ENCODE measurements at places on chromosomes 12 and 14.

GRCh38 chr14:101979666-101980065, 15.3 kb downstream of the DYNC1H1 start:
- no peak for DNase-seq

DNA sequence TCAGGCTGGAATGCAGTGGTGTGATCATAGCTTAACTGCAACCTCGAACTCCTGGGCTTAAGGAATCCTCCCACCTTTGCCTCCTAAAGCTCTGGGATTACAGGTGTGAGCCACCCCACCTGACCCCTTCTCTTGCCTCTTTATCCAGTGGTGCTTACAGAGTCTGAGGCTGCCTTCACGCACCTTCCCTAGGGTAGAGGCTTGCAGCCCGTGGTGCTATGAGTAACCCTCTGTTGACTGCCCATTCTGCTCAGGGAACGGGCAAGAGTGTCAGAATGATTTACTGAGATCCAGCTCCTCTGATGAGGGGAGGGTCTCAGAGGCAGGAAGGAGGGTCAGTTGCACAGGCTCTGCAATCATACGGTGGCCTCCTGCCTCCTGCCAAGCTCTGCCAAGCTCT, 125.1 kb upstream of the TBX3 start:
- DNase-seq = no peak

DNA sequence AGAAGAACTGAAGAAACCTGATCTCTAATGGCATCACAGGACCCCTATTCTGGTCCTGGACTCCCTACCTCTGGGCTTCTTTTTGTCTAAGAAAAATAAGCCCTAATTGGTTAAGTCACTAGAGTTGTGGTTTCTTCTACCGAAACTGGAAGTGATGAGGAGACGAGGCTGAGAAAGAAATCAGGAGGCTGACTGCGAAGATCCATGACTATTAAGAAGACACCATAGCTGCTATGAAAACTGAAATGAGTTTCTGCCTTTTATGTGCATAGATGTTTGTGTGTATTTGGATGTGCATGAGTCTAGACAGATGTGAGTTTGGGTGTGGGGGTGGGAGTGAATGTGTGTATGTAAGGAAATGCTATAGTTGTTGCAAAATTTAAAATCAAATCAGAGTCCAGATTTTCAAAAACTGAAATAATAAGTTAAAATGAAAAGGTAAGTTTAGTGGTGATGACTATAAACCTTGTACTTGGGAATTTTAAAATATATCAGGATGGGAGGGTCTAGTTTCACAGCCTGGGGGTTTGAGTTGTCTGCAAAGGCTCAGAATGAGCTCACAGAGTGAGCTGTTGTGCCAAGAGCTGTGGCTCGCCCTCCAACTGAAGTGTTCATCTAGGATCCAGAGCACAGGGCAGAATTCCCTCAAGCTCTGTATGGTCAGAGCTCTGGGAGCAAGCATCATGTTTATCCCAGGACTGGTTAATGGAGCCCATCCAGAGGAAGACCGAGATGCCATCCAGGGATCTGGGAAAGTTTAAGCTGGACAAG, 94.9 kb downstream of the VCPKMT start:
- no peak for DNase-seq

DNA sequence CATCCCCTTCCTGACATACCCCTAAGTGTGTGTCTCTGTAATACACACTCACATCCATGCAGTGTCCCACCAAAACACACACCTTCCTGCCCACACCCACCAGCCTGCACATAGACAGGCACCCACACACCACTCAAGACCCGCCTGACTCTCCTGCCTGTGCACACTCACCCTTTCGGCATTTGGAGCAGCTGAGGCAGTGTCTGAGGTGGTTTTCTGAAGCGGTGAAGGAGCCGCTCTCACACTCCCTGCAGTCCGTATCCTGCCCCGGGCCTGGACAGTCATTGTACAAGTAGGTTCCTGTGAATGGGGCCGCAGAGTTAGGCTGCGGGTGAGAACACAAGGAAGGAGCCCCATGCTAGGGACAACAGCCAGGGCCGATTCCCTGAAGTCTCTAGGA, 8.3 kb downstream of the TNFRSF1A start:
- DNase-seq = no peak

DNA sequence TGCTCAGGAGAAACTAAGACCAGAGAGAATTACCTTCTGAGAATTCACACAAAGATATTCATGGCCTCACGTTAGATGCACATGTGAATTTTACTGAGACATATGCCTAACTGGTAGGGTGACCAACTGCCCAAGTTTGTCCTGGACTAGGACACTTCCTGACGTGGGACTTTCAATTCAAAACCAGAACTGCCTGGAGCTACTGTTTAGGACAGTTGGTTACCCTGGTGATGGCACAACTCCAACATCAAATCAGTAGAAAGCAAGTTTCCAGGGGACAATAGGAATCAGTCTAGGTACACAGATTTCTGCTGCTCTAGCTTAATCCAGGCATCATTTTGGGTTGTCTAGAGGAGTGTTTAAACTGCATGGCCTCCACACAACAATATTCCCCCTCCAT, 178.7 kb downstream of the GXYLT1 start:
- no peak for DNase-seq

DNA sequence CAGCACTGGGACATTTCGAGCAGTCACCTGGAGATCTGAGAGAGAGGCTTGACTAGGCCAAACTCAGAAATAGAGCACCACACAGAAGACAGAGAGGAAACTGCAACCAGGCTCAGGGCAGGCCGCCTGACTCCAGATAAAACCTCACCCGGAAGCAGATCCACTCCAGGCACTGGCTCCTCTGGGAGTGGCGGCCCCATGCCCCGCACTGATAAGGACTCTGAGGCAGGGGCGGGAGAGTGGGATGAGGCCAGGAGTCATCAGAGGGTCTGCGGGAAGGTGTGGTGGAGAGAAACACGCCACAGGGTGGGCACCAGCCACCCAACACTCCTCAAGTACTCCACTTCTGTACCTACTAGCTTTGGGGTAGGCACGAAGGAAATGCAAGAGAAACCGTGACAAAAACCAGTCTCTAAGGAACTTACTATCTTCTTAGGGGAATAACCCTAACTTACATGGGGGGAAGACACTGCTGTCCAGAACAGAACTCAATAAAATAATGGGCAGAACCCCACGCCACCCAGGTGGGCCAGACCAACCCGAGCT, 71.3 kb downstream of the CHGA start:
- DNase-seq = peak; percentile 22

- peak; percentile 10 for DNase-seq
Measured at GRCh38 chr12:42590330-42590934, 886 bp upstream of the PRICKLE1 start.

- DNase-seq = peak; percentile 58
Measured at GRCh38 chr12:93784339-93785086, 107.3 kb downstream of the CRADD start.

DNA sequence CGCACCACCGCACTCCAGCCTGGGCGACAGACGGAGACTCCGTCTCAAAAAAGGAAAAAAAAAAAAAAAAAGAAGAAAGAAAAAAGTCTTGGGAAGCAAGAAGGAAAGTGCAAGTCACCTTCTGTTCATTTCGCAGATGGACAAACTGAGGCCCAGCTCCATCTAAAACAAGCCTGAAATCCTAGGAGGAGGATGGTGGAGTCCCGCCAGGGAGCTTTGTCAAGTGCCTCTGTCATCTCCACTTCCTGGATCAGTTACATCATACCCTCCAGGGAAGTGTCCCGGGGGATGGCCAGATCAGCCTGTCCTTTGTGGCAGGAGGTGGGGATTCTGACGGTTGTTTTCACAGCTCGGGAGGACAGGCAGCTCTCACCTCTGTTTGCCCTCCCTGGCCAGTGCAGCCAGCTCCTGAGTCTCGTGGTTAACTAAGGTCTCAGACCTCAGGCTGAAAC, 8.7 kb upstream of the SDSL start:
- no peak for DNase-seq

- no peak for DNase-seq
Measured at GRCh38 chr14:89681086-89682018, 264.3 kb upstream of the FOXN3 start.

GRCh38 chr14:21268617-21269251, 508 bp downstream of the HNRNPC start:
- peak; percentile 87 for DNase-seq

GRCh38 chr14:81529391-81529790, 4.3 kb downstream of the SEL1L start:
- DNase-seq = no peak

DNA sequence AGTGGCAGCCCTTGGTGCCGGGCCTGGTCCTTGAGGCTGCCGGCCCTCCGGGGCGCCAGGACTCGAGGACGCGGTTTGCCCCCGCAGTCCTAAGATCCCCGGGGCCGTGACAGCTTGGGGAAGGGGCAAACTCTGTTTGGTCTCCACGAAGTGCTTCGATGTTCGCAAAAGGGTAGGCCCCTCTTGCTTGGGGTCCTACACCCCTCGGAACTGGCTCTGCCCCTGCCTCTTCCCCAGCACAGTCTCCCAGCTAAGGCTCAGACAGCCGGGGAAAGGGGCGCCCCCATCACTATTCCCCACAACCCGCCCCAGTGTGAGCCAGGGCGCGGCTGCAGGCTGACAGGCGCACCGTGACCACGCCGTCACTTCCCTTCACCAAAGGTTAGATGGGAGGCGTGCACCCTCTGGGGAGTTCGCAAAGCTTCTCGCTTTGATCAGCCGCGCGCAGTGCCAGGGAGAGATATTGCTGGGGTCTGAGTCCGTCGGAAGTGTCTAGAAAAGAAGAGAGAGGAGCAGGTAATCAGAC, 7.2 kb upstream of the OTX2 start:
- DNase-seq = no peak

DNA sequence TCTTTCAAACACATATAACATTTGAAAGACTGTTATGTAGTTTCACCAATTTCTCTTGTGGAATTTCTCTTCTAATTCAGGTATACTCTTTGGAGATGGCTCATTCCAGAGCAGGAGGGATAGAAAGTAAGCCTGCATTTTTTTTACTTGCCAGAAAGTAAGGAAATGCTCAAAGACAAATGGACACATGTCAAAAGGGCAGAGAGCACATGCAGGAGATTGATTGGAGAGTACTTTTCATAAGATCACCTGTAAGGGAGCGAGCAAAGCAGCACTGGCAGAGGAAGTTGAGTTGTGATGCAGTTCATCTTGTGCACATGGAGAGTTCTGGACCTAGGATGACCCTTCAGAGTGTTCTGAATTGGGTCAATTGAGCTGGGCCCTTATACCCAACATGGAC, 51.4 kb upstream of the FBXO33 start:
- no peak for DNase-seq

DNA sequence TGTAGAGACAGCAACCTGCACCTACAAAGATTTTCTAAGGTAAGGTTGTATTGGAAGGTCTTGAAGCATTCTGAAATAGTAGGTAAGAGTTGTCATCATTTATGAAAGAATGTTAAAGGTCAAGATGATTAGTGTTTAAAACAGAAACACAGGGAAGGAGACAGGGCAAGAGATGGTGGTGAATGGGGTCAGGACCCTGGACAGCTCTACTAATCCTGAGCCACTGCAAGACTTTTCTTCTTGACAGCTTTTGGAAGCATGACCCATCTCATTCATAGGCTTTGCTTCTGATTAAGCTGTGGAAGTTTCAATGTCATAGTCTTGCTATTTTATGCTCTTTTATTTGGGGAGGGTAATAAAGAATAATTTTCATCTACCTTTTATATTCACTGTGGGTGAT, 75.5 kb upstream of the CAND1 start:
- peak; percentile 64 for DNase-seq

GRCh38 chr12:94636462-94637085, 13.8 kb downstream of the TMCC3 start:
- DNase-seq = no peak

- no peak for DNase-seq
Measured at GRCh38 chr12:24496755-24497154, 452.1 kb downstream of the BCAT1 start.

DNA sequence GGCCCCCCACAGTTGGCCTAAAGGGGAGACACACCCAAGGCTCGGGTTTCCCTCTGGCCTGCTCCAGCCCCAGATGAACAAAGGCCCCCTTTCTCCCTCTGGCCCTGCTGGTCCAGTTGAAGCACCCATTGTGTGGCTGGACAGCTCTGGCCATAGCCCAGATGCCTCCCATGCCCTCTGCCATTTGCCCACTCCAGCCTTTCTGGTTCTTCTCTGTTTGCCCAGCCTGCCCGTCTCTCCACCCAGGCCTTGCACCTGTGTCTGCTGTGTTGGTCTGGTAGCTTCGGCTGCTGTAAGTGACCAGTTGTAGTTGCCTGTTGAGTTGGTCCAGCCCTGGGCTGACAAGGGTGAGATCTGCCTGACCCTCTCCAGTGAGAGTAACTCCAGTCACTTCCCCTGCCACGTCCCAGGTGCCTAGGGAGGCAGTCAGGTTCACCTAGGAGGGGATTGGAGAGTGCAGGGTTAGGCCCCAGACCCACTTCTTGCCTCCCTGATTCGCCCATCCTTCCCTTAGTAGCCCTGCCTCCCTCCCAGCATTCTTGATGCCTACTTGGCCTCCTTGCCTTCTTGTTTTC, 3.0 kb downstream of the B4GALNT1 start:
- no peak for DNase-seq

Measured in hematopoietic multipotent progenitor cell treated with erythropoietin and hydrocortisone succinate and interleukin-3 and kit ligand, for 6 days (in vitro differentiated cells).